Stimulated activated CD8-positive, alpha-beta memory T cell treated with anti-CD3 and anti-CD28 coated beads, Interleukin-4, amount 100 ng/mL, for 24 hours (primary cell): ENCODE measurements at places on chromosomes 4 and X.

GRCh38 chrX:65582450-65583082 lies 48.0 kb upstream of the LAS1L start:
- DNase-seq, result no peak

- no peak for DNase-seq
Measured at GRCh38 chrX:17485391-17485790, 110.4 kb downstream of the NHS start.

DNA sequence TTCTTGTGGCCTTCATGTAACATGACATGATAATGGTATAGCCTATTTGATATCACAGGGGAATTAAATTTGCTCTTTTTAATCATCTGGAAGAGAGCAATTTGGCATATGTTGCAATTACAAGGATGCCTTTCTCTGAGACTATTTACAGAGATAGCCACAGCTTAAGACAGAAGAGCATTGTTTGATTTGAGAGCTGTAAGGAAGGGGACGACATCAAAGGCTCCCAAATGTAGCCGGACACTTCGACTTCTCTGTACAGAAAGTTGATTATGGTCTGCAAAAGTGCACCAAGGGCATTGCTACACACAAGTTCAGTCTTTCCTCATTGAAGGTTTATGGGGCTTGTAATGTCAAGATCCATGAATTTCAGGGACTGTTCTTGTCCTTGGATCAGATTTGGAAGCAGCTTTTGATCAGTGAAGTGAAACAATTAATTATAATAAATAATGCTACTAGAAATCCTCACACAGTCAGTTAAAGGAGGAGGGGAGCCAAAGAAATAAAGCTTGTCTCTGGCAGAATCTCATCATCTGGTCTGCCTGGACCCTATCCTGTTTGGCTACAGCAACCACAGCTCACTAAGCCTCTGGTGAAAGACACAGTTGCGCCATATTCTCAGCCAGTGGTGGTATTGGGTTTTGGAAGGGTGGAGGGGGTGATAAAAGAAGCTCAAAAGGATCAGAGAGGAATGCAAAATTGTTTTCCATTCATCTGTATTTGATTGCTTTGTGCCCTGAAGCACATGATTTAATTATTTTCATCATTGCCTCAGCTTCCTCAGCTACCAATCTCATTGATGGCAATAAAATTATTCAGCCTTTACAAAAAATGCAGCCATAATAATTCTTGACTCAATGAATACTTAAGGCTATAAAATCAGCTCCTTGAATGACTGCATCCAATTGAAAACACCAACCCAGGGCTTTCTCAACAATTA lies 654.3 kb upstream of the LCORL start:
- DNase-seq, result no peak

DNA sequence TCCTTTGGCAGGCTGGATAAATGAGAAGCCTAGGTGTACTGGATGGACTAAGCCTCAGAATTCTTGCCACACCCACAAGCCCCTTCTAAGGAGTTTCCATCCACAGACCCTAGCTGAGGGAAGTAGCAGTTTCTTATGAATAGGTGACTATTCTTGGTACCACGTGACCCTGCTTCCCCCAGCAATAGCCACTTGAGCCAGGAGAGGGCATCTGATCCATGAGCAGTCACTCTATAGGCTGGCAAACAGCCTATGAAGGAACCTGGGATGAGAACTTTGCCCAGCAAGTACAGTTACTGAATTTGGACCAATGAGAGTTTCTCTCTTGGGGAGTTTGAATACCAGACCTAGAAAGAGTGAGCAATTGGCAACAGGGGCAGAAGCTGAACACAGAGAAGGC lies 84.0 kb downstream of the RTL9 start:
- no peak for DNase-seq

DNA sequence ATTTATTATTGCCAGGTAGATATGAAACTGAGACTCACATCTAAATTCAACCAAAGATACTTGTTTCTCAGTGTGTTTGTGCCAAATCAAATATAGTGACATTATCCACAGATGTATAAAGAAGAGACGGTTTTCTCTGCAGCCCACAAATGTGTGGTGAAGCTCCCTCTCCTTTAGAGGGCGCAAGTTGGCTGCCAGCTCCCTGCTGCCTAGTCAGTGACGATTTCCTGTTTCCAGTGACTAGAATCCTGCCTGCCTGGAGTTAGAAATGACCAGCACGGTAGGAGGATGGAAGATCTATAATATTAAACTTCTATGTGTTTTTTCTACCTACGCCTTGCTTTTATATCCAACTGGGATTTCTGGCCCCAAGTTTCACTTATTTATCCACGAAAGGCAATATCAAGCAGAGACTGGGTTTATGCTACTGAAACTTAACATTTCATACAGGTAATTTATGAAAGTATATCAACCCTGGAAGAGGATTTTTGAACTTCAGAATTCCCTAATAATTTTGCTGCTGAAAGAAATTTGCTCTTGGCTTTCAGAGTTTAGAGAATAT lies 1793.7 kb upstream of the TENM3 start:
- no peak for DNase-seq

DNA sequence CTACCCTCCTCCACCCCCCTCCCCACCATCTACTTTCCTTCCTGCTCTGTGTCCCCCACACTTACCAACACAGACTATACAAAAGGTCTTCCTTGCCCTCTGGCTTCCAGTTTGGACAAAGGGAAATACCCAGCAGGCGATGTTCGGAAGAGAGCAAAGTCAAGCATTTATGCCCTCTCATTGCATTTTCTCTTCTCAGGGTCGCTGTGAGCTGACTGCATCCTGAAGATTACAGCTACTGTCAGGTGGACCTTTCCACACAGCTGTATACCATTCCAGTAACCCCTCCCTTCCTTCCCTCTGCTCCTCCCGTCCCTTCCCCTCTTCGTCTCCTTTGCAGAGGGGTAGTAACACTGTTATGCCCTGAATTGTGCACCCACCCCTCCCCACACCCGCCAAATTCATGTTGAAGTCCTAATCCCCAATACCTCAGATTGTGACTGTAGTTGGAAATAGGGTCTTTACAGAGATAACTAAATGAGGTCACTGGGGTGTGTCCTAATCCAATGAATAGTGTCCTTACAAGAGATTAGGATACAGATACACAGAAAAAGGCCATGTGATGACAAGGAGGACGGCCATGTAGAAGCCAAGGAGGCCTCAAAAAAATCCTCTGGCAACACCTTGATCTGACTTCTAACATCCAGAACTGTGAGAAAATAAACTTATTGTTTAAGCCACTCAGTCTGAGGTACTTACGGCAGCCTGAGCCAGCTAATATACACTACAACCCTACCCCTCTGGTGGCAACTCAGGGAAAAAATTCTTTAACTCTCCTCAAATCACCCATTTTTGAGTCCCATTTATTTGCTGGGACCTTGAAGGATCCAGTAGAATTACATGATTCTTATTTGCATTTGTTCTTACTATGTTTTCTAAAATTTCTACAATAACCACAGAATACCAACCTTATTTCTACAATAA lies 11.7 kb downstream of the MORF4L2 start:
- DNase-seq, result no peak

- no peak for DNase-seq
Measured at GRCh38 chrX:75061701-75062100, 94.4 kb downstream of the ABCB7 start.

- DNase-seq, result no peak
Measured at GRCh38 chr4:20592013-20592412, 108.2 kb upstream of the PACRGL start.

DNA sequence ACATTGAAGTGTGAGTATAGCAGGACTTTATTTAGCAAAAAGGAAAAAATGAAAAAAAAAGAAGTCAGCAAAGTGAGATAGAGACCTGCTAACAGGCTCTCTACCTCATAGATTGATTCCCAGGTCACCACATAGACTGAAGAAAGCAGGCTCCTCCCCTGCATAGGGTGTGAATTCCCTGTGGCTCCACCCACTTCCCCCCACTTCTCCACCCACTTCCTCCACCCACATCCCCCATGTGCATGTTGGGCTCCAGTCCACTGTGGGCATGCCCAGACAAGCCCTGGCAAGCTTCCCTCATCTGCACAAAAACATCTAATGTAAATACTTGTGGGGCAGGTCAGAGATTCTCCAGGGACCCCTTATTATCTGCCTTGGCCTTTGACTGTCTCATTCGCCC lies 97.8 kb downstream of the TMEM47 start:
- DNase-seq, result no peak

DNA sequence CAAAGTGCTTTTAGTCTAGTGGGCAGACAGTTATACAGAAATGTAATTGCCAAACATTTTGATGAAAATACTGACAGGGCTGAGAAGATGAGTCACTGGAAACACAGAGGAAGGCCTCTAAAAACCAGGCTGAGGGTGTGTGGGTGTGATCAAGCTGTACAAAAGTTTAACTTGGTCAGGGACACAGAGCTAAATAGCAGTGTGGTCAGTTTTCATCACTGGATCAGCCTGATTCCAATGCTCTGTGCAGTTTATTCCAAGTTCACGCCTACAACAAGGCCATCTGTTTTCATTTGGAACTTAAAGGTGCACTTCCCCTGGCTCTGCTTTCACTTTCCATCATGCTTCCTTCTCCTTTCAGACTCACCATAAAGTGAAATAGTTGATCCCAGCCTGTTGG lies 10.6 kb downstream of the CENPVL3 start:
- peak; percentile 1 for DNase-seq

DNA sequence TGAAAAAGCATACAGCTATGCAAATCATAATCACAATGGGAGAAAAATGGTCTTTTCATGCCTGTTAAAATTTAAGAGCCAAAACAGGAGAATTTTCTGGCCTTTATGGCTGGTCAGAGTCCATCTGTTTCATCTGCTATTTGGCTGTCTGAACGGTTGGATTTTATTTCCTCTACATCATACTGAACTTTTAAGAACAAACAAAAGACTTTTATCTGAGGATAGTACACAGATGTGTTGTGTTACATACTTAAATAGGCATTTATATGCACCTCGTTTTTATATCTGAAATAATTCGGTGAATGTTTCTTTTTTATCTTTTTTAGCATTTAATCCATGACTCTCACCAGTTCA lies 18.0 kb upstream of the WWC2 start:
- no peak for DNase-seq

DNA sequence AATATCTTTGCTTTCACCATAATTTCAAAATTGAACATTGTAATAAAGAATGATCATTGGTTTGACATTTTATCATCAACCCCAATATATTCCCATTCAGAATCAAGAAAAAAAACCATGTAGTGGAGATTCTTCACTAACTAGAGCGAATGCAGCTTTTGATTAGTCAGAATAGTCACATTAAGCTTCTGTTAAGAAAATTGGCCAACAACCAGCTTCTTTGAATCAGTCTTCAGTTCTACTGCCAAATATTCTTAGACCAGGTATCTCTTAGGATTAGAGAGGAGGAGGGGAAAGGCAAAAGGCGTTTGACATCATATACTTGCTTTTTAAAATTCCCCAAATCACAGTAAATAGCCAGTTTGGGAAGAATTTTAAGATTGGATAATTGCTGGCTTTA lies 22.2 kb upstream of the TBC1D8B start:
- no peak for DNase-seq

GRCh38 chr4:2750719-2751605 lies 5.2 kb downstream of the TNIP2 start:
- DNase-seq, result no peak

- DNase-seq, result no peak
Measured at GRCh38 chr4:129378364-129378763, 282.4 kb downstream of the C4orf33 start.

- no peak for DNase-seq
Measured at GRCh38 chrX:121337816-121338215, 290.4 kb downstream of the GLUD2 start.

DNA sequence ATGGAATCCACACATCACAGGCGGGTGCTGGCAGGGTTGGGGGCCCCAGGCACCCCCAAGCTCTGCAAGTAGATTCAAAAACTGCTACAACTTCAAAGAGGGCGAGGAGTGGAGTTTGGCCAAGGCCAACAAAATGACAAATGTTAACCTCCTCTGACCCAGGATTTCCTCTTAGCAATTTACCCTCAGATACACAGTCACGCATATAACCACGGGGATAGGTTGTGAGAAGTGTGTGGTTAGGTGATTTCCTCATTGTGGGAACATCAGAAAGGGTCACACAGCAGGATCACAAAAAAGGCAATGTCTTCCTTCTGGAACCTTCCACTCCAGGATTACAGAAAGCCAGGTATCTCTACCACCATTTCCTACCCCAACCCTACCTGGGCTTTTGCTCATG lies 62.4 kb downstream of the C4orf50 start:
- DNase-seq, result no peak

DNA sequence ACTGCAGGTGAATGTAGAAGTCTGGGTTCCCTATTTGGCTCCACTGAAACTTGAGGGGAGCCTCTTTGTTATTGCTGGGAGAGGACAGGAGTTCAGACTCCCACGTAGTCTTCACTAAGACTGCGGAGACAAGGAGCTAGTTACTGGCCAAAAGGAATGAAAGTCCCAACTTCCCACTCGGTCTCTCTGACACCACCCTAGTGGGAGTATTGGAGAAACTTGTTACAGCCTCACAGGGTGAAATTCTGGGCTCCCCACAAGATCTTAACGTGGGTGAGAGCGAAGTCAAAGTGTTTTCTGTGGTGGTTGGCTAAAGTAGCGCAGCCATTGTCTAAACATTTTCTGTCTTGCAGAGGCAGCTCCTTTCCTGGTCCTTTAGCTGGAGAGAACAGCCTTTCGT lies 13.5 kb downstream of the MYOZ2 start:
- DNase-seq, result no peak

- no peak for DNase-seq
Measured at GRCh38 chr4:126969360-126970235, 663.2 kb upstream of the INTU start.

- DNase-seq, result no peak
Measured at GRCh38 chr4:99321241-99322191, at the start of gene ADH1B. Gene ADH1B (minus strand): TSS chr4:99321401. CDS start chr4:99321331, 70 bp downstream.

- no peak for DNase-seq
Measured at GRCh38 chr4:38145033-38145678, 185.0 kb downstream of the PTTG2 start.

- no peak for DNase-seq
Measured at GRCh38 chr4:173478201-173478912, 51.7 kb downstream of the HAND2 start.

GRCh38 chr4:112765317-112765974 lies 128.5 kb downstream of the LARP7 start:
- no peak for DNase-seq

GRCh38 chrX:51569561-51569960 lies 49.2 kb downstream of the CENPVL3 start:
- no peak for DNase-seq

DNA sequence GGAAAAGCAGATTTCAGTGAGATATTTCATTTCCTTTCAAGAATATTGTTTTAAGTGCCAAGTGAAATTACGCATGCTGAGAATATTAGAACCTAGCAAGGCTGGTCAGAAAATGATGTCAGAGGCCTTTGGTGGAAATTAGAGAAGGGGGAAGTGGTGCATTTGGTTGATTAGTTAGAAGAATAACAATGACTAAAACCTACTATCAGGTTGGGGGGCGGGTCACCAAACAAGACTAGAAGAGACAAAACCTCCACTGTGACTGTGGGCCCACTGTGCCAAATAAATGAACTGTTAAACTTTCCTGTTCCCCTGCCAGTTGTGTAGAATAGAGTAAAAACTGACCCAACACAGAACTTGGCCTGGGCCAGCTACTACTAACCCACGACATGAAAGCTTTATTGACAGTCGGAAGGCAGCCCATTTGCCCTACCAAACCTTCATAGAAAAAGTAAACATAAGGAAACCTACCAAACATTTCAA lies 2.9 kb downstream of the RAPGEF2 start:
- DNase-seq, result no peak
